ENCODE measurements at places on chromosomes 5 and 9. TPM values are rescaled to one million over a fixed set of nuclear protein-coding genes. Genes with fewer than 3 reads are reported as not detected.

The GRM6 gene
- total RNA-seq: not detected

The PTGES gene
- not detected for total RNA-seq

The CATSPER3 gene
- total RNA-seq: 0.34 TPM

The ZNF454 gene
- total RNA-seq: not detected

The ORM2 gene
- 0.98 TPM for total RNA-seq

The HRCT1 gene
- total RNA-seq: not detected

The RNF208 gene
- 6.9 TPM for total RNA-seq

The ACTBL2 gene
- total RNA-seq: not detected

DNA sequence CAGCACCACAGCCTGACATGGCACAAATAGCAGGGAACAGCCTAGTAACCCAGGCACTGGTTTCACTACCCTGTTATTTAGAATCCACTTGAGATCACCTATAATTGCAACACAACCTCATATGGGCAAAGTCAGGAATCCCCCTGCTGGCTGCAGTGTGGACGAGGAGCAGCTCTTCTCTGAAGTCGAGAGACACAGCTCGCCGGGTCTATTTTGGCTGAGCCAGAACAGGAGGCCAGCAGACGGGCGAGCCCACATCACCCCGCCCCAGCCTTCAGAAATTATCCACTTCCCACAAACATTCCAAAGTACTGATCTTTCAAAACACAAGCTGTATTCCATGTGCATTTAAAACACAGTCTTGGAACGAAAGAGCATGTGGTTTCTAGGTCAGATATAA lies 179.0 kb downstream of the ROR2 start:
- DNase-seq: no peak

DNA sequence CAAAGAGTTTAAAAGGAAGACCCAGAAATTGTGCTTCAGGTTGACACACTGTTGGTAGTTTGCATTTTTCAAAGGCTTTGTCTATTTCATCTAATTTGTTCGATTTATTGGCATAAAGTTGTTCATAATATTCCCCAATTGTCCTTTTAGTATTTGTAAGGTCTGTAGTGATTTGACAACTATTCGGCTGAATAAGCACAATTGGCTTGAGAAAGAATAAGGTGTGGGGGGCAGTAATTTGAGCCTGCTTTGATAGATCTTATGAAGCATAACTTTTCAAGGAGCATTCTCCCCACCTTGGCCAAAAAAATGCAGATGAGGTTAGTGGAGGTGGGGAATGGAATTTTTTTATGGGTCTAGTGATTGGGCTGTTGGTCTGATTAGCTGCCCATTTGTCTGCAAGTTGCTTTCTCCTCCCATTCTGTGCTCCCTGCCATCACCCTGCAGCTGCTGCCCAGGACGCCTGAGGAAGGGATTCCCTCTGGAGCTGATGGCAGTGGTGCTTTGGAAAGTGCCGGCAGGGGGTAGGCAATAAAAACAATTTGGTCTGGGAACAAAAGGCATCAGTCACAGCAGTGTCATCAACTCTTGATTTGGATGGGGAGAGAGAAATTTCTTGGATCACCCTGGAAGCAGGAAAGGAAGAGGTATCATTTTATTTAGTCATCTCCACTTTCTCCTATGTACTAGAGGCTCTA lies 26.6 kb downstream of the WNT8A start:
- DNase-seq: no peak

DNA sequence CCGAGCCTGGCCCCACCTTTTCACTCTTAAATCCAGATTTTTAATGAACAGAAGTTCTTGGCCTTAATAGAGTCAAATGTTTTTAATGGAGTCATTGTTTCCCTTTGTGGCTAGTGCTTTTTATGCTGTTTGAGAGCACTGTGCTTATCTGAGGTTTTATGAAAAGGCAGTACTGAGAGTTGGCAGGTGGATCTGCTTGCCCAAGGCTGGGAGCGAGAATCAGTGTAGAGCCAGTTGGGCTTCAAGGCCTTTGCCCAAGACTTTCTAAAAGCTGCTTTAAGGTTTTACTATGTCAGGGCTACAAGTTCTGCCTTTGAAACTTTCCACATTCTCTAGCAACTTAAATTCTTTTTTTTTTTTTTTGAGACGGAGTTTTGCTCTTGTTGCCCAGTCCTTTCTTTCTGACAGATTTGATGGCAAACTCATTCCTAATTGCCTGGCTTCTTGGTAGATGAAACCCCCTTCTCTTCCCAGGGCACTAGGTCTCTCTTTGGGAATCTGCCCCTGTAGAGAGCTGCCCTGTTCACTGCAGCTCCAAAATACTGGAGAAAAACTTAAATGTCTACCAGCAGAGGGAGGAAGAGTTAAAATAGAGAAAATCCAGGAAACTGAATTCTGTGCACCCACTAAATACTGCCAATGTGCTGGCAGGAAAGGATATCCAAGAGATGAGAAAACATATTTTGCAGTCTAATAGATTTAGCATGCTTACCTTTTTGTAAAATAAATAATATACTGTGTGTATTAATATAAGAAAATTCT lies 36.9 kb upstream of the CDK20 start:
- DNase-seq: peak; percentile 8

DNA sequence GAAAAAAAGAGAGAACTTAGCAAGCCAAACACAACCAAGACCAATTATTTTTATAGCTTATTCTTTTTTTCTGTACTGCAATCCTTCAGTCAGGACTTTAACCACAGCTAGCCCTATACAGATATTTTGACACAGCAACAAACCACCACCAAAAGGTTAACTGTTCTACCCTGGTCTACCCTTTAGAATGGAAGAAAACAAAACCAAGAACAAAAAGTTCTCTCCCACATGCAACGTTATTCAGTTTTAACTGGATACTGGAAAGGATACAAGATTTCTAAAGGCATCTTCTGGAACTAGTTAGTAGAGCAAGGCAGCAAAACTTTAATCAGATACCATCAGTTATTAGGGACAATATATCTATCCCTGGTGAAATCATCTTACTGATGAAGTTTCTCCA lies 32.6 kb downstream of the ECPAS start:
- DNase-seq: no peak

- no peak for DNase-seq
Observed at GRCh38 chr5:176189857-176190256, 48.4 kb upstream of the SIMC1 start.

DNA sequence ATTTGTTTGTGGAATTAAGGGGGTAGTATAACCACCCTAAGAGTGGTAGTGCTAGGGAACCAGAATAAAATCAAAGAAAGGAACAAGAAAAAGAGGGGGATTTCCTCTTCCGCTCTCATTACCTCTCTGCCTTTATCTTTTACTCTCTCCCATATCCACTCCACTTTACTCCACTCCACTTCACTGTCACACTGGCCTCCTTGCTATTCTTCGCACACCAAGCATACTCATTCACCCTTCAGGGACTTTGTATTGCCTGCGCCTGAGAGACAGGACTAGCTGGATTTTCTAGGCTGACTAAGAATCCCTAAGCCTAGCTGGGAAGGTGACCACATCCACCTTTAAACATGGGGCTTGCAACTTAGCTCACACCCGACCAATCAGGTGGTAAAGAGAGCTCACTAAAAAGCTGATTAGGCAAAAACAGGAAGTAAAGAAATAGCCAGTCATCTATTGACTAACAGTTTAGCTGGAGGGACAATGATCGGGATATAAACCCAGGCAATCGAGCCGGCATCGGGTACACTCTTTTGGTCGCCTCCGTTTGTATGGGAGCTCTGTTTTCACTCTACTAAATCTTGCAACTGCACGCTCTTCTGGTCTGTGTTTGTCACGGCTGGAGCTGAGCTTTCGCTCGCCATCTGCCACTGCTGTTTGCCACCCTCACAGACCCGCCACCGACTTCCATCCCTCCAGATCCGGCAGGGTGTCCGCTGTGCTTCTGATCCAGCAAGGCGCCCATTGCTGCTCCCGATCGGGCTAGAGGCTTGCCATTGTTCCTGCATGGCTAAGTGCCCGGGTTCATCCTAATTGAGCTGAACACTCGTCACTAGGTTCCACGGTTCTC lies 121.8 kb downstream of the FAM170A start:
- DNase-seq: no peak

GRCh38 chr9:7507566-7508270 lies 291.9 kb downstream of the DMAC1 start:
- no peak for DNase-seq

GRCh38 chr9:98708933-98709911 lies at the start of gene GABBR2:
Gene GABBR2 (minus strand): TSS chr9:98708935. CDS start chr9:98708737, 198 bp downstream.
- DNase-seq: peak; percentile 62

DNA sequence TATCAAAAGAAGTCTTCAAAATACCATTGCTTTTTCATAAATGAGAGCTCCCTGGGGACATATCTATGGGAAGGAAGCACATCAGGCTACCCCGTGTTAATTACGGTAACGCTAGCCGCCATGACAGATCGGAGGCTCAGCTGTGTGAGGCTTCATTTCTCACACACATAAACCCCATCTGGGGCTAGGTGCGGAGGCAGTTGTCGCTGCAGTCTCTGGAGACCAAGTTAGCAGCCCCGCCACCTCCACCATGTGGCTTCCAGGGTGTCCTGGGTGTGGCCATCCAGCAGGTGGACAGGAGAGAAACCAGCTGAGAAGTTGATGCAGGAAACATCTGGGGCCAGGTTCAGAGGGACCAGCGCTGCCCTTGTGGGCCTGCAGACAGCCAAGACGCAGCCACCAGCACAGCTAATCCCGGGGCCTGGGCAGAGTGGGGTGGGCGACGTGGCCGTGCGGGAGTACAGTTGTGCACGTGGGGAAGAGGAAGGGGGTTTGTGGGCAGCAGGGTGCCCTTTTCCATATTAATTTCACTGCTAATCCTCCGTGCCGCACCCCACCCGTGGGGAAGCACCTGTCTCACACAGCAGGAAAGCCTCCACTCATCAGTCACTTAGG lies 426.5 kb downstream of the IRX1 start:
- DNase-seq: no peak

- DNase-seq: no peak
Observed at GRCh38 chr9:111853450-111853827, 43.2 kb upstream of the UGCG start.

- no peak for DNase-seq
Observed at GRCh38 chr5:126693806-126694205, 83.1 kb upstream of the LMNB1 start.

GRCh38 chr5:27412384-27412783 lies 374.0 kb upstream of the CDH9 start:
- DNase-seq: no peak

GRCh38 chr9:122131401-122132001 lies 28.1 kb downstream of the NDUFA8 start:
- DNase-seq: no peak

DNA sequence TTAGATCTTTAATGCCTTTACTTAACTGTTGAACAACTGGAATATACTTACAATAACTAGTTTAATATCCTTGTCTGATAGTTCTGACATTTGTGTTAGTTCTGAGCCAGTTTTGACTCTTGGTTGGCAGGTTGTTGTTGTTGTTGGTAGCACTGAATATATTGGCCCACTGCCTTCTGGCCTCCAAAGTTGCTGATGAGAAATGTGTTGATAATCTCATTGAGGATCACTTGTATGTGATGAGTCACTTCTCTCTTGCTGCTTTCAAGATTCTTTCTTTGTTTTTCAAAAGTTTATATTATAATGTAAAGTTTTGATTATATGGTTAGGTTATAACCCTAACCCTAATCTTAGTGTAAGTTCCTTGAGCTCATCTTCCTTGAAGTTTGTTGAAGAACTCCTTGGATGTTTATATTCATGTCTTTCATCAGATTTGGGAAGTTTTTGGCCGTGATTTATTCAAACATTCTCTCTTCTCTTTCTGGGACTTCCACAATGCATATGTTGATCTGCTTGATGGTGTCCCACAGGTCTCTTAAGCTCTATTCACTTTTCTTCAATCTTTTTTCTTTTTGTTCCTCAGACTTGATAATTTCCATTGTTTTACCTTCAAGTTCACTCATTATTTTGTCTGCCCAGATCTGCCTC lies 149.7 kb downstream of the FGF18 start:
- DNase-seq: no peak

DNA sequence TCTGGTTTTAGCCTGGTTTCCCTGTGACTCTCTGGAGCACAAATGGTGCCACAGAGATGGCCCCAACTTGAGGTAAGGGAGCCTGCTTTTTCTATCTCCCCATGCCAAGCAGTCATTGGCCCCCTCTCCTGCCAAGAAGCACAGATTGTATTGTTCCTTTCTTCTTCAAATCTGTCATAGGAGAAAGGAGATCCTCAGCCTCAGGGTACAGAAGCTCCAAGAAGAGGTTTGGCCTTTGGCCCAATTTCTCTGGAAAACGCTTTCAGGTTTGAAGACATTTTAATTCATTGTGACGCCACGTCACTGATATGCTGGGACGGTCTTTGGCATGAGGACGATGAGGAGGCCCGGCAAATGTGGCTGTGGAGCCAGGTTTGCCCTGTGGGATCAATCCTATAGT lies 29.2 kb upstream of the PANK3 start:
- no peak for DNase-seq

- DNase-seq: no peak
Observed at GRCh38 chr5:123105864-123106263, 16.8 kb downstream of the PRDM6 start.

GRCh38 chr9:110801426-110801825 lies 132.8 kb downstream of the MUSK start:
- DNase-seq: no peak

DNA sequence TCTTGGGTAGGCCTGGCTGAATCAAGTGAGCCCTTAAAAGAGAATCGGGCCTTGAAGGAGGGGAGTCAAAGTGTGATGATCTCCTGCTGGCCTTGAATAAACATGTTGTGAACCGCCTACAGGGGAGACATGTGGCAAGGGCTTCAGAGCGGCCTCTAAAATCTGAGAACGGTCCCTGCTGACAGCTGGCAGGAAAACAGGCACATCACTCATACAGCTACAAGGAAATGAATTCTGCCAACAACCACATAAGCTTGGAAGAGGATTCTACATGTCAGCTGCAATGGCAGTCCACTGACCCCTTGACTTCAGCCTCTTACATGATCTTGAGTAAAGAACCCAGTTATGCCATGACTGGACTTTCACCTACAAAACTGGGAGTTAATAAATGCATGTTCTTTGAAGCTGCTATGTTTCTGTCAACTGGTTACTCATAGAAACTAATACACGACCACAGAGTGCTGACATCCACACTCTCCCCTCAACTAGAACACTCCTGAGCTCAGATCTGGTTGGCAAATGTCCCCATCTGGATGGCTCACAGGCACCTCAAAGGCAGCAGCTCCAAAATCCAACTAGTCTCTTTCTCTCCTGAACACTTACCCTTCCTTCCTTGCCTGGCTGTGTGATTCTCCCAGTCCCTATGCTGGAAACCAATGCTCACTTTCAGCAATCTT lies 333.1 kb downstream of the ASTN2 start:
- no peak for DNase-seq

DNA sequence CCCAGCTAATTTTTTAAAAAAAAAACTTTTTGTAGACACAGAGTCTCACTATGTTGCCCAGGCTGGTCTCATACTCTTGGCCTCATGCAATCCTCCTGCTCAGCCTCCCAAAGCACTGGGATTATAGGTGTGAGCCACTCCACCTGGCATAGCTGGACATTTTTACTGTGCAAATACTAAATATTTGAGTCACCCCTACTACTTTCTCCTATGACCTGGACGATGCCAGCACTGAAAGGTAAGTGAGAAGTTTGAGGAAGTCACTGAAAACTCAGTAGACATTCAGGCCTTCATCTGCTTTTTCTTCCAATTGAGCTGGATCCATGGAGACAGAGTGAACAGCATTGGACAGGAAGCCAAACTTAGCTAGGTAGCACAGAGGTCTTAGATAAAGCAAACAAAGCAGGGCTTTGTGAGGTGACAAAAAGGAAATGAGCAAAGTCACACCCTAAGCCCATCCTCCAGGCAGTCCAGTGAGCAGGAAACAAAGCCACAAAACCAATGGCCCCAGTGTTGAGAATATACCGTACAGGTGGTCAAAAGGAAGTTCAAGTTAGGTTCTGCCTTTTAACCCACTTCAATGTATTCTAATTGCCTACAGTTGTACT lies 192.6 kb upstream of the RASA1 start:
- no peak for DNase-seq

- DNase-seq: no peak
Observed at GRCh38 chr5:89830691-89831090, 578.9 kb downstream of the CETN3 start.
